SJSA1 (cell line): ENCODE measurements at places on chromosomes 12 and 14.
A peak's percentile ranks its signal among the peaks of the same experiment; 100 is the strongest.

DNA sequence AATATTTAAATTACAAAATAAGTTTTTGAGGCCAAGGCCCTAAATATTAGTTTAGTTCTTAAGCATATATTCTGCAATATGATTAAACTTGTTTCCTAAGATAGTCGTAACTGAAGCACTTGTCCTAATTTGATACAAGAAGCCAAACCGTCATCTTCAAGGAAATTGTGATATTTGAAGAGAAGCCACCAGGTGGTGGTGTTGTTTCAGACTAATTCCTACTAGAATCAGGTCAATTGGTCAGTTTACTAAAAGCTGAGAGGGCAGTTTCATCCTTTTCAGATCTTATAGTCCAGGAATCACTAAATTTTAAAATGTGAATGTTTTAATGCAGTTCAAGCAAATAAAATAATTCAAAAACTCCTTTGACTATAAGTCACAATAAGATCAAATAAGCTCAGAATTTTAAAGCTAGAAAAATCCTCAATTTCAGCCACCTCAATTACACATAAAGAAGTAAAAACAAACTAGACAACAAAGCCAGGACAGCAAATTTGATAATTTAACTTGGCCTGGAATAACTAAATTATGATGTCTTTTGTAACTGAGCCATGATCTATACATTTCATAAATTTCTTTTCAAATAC, 7.1 kb upstream of the ARL1 start:
- DNase-seq, result peak; percentile 28

GRCh38 chr12:114316076-114316475, 89.9 kb downstream of the TBX5 start:
- DNase-seq, result peak; percentile 39

DNA sequence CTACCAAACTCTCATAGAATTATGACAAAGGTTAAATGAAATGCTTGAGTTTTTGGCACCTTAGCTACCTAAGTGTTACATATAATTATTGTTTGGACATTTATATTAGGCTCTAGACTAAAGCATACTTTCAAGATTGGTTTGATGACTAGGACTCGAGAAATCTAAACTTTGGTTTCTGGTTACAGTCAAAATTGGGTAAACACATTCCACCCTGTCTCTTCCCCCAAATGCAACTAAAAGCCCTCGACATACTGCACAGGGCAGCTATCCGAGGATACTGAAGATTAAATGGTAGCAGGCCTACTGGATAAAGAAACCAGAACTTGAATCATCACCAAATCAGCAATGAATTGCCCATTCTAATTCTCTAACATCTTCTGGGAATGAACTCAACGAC, 369.1 kb downstream of the PRKD1 start:
- DNase-seq, result no peak

DNA sequence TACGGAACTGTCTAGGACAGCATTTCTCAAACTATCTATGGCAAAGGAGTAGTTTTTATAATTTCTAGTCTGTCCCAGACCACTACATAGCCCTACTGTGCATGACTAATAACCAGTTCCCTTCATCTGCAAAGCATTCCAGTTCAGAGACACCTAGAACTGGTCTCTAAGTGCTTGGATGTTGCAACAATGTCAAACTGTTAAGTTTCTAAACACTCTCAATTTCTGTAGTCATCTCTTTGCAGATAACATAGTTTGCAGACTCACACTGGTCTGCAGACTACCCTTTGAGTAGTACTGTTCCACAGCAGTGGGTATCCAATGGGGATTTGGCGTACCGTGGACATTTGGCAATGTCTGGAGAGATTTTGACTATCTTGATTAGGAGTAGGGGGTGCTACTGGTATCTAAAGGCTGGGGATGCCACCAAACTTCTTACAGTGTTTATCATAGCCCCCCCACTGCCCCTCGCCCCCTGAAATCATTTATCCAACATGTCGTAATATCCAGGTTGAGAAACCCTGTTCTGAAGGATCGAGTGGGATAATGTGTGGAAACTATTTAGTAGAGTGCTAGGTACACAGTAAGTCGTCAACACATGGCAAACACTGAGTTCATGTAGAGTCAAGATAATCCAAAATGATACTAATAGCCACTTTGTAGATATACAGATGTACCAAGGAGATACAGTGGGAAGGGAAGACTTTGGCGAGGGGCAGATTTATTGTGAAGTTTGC, 1.7 kb downstream of the C12orf76 start:
- no peak for DNase-seq

- no peak for DNase-seq
These were observed 43.6 kb upstream of the APPL2 start for GRCh38 chr12:105279460-105280056.

GRCh38 chr14:73014105-73014504, 12.8 kb downstream of the ZFYVE1 start:
- no peak for DNase-seq

DNA sequence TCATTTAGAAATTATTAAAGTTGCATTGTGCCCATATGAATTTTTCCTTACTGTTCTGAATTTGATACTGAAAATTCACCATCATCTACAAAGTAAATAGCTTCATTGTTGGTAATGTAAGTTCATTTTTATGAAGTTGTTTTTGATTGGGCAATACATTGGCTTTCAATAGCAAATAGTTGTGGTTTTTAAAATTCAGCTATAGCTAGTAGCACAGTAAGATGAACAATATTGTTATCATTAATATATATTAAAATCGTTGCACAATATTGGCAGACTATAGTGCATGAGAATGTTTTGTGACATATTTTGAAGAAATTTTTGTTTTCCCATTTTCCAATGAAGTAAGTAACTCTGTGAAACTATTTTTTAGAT, 575.0 kb downstream of the PRKD1 start:
- no peak for DNase-seq

- DNase-seq, result no peak
These were observed 172.5 kb downstream of the GXYLT1 start for GRCh38 chr12:41972196-41972595.

- DNase-seq, result no peak
These were observed 953.5 kb upstream of the MDGA2 start for GRCh38 chr14:48628870-48629269.

GRCh38 chr14:101369194-101369915, 191.9 kb upstream of the DIO3 start:
- DNase-seq, result no peak

DNA sequence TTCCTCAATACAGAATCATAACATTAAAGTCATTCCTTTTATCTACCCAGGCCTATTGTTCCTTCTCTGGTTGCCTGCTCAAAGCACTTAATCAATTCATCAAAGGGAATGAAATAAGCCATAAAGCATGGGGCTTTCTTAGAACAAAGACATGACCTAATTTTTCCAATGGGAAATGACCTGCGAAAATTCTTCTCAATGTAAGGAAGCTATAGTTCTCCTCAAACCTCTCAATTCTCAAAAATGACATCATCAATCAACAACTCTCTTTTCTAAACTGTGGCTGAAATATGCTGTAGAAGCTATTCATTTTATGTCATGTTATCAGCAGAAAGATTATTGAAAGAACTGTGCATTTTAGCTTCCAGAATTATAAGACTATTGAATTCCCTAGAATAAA, 116.0 kb upstream of the PTPRR start:
- DNase-seq, result no peak

- peak; percentile 39 for DNase-seq
These were observed 1630.4 kb upstream of the SEL1L start for GRCh38 chr14:83164016-83164415.

GRCh38 chr12:82950356-82950755, 263.6 kb downstream of the TMTC2 start:
- DNase-seq, result no peak

DNA sequence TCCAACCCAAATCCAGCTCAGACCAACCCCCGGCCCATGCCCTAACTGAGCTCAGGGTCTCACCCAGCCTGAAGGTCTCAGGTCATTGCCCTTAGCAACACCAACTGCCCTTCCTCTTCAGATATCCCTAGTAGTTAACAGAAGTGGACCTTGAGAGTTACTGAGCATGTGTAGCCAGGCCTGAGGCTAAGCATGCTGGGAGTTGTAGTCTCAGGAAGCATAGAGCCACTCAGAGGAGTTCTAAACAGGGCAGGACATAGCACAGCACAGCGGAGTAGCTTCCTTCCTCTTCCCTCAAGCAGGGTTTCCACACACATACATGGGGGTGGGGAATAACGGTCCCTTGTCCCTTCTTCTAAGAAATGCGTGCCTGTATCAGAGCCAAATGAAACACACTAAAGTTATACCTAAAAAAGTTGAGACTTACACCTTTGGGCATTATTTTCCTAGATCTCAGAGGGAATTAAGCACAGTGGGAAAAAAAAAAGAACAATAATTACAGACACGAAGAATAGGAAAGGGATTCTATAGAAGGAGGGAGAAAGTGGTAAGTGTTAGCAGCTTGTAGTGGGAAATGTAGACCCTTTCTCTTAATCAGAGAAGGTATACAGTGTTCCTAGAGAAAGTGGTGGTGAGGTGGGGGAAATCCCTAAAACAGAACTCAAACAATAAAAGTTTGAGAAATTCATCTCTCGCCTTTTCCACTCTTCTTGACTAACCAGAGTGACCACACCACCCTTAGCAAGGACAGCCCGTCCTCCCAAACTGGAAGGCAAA, 4.4 kb downstream of the KMT2D start:
- DNase-seq, result no peak

DNA sequence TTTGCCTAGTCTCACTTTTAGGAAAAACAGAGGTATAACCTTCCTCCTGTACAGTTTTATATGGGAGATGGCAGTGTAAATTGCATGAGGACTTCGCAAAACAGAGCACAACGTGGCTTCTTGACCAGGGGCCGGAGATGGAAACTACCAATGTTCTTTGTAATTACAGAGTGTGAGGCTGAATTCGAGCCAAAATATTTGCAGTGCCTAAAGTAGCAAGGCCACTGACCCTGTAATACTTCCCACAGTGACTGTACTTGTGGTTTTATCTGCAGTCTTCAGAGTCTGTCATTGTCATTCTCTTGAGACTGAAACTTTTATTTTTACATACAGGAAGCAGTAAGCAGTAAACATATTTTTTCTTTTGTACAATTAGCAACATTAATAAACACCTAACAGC, 98.9 kb downstream of the RERG start:
- no peak for DNase-seq

DNA sequence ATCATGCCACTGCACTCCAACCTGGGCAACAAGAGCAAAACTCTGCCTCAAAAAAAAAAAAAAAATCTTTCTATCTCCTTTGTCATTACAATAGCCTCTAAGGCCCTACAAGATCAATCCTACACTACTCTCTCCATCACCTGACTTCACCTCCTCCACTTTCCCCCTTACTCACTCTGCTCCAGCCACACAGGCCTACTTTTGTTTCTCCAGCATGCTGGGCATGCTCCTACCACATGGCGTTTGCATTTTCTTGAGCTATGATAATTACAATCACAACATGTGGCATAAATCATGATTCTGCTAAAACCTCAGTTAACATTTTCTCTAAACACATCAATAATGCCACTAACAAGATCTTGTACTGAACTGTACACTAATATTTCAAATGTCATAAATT, 7.8 kb downstream of the PPP1R13B start:
- DNase-seq, result no peak

DNA sequence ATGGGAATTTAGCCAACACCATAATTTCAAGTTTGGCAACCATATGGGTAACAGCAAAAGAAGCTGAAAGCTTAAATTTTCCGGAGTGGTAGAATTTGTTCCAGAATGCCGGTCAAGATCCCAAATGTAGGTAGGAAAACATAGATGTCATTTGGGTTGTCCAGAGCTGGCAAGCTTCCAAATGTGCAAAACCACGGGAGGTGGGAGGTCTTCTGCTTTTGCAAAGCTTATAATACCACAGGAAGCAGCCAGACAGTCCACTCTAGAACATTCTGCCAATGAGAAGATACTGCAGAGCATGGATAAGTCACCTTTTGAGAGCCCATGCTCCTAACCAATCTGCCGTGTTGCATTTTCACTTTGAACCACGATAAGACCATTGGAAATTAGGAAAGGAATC, 26.4 kb upstream of the BATF start:
- no peak for DNase-seq

GRCh38 chr12:52949413-52950331, 754 bp downstream of the KRT18 start:
- peak; percentile 85 for DNase-seq

DNA sequence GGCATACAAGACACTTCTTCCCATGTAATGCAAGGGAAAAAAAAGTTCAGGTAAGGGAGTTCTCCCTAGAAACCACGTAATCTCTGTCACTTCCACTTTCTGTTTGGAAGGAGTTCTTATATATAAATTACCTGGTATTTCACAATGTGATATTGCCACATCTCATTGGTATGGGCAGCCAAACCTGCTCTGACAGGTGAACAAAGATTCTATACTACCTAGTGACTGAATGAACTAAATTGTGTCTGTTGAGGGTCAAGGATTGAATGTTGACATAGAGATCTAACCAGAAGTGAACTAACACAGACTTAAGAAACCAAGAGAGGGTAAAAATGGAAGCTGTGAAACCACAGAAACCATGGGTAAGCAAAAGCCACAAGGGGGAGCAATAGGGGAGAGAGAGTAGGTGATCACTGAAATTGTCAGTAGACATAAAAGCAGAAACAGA, 161.3 kb downstream of the RPL10L start:
- no peak for DNase-seq

- no peak for DNase-seq
These were observed 334.2 kb downstream of the MED13L start for GRCh38 chr12:115943310-115943629.

- DNase-seq, result no peak
These were observed 195.6 kb upstream of the SSTR1 start for GRCh38 chr14:38012056-38012455.

DNA sequence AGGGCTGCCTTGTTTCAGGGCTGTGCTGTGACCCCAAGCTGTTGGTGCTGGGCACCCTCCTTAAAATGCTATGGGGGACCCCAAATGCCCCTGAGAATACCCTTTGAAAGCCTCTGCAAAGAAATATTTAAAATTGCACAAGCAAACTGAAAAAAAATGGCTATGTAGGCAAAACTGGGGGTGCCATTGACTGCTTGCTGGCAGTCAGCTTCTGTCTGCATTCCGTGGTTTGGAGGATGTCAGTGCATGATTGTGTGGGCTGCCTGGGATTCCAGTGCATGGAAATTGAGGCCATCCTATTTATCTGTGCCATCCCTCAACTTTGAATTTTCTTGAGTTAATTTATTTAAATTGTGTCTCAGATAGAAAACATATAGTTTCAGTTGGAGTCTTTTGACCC, 113.7 kb upstream of the RTL1 start:
- no peak for DNase-seq

- DNase-seq, result no peak
These were observed 14.4 kb downstream of the CHFR start for GRCh38 chr12:132872975-132873421.

GRCh38 chr12:94644141-94644979, 6.0 kb downstream of the TMCC3 start:
- DNase-seq, result peak; percentile 50
